Myometrial cell (primary cell): ENCODE measurements at places on chromosomes 1 and 21. TPM values are rescaled to one million over a fixed set of nuclear protein-coding genes. Genes with fewer than 3 reads are reported as not detected.

The CHIA gene
- not detected in 2 replicates for total RNA-seq

The CENPF gene
- 18.2 and 36.0 TPM in 2 replicates for total RNA-seq

The DPYD gene
- 24.8 and 29.1 TPM in 2 replicates for total RNA-seq

The PM20D1 gene
- total RNA-seq, result not detected in 2 replicates
